T-helper 22 cell (primary cell): ENCODE measurements at places on chromosomes 3 and 15.

- DNase-seq: no peak
Observed at GRCh38 chr3:58143417-58144055, 67.2 kb downstream of the DNASE1L3 start.

DNA sequence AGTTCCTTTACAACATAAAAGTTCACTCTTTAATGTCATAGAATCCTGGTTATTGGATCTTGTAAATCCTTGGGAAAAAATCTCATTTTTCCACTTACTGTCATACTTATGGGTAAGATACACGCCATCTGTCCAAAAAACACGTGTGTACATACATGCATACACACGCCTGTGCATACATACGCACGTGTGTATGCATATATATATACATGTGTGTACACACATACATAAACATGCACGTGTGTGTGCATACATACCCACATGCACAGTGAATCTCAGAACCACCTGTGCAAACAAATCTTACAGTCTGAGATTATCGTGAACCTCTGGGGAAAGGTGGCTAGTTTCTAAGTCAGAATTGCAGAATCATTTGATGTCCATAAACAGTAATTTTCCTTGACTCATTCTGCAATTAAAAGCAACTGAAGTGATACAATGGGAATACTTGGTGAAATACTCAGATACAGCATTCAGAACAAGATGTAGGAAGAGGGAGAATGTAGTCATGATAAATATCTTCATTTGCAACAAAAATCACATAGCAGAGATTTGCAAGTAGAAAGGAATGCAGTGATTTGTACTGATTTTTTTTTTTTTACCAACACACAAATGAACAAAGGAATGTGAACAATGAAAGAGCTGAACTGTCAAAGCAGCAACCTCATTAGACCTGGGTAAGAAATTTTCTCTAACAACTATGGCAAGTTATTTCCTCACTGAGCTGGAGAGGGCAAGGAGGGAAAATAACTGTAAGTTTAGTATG lies 160.6 kb upstream of the POU1F1 start:
- DNase-seq: no peak

DNA sequence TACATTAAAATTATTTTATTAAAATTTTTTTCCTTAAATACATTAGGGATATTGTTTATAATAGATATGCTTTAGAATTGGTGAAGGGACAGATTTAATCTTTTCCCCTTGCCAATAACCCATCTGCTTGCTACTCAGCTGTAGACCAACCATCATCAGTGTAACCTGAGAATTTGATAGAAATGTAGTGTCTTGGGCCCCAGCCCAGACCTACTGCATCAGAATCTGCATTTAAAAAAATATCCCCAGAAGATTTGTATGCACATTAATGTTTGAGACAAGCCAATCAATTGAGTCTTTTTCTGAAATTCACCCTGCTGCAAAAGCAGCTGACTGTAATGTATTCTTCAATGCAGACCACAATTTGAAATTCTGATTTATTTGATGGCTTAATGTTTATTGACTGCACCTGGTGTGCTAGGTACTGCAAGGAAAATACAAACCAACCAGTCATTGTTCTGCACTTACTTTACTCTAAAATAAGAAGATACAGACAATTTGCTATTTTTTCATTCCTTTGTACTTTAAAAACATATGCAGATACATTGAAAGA lies 190.7 kb upstream of the SGO1 start:
- DNase-seq: no peak

DNA sequence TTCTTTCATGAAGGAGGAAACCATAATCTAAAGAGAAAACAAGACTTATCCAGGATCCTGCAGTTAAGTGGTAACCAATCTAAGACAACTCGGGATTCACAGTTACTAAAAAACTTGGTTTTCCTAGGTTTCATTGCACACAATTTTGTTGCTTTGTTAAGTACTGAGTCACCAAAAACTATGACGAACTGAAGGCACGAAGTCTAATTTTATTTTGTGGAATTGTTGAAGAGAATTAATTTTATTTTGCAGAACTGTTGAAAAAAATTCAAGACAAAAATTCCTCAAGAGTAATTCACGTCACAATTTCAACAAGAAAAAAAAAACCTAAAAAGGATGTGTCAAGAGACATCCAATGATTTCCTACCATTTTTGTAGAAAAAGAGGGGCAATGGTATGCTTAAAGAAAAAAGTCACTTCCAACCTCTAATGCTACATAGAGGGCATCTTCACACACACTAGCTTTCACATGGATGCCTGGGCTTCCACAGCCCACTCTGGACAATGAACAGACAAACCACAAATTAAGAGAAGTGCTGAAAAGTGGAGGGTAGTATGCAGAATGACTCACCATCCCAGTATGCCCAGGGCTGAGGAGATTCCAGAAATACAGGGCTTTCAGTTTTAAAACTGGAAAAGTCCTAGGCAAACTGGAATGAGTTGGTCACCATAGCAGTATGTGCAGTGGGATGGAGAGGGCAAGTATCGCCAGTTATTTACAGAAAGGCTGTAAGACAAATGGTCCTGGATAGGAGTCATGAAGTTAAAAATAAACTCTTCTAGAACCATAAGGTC lies 29.2 kb downstream of the PLOD2 start:
- no peak for DNase-seq

DNA sequence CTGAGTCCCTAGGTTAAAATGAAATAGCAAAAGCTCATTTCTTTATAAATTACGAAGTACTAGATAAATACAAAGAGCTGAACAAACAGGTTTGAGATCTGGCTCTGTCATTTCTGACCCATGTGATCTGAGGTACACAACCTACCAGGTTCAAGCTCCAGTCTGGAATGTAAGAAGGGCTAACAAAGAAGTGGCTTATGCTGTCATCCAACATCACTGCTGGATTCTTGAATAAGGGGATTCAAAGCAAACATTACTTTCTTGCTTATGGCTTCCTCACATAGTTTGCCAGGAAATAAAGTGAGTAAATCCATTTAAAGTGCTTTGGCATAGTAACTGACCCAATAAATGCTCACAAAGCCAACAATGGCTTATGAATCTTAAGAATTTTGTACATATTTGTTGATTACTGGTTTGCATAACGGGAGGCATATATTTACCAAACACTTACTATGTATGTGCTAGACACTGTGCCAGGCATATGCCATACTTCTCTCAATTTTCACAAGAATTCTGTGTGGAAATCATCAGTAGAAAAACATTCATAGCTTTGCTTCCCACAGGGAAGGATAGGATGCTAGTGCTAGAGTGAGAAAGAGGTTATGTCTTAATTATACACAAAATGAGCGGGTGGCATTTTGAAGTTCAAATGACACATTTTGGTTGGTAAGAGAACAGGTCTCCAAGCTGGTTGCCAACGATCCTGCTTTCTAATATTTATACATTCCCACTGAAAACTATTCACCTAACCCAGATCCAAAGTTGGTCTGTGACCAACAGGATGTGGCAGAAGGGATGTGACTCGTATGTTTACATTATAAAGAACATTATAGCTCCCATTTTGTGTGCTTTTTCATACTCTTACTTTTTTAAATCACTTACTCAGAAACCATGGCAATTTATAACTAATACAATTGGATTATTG lies 38.7 kb upstream of the CSPG5 start:
- no peak for DNase-seq

GRCh38 chr15:95604634-95605036 lies 725.9 kb upstream of the NR2F2 start:
- DNase-seq: no peak

GRCh38 chr15:84904419-84904818 lies 20.0 kb downstream of the SLC28A1 start:
- DNase-seq: no peak

- DNase-seq: no peak
Observed at GRCh38 chr3:197896421-197896820, 53.6 kb upstream of the RPL35A start.

DNA sequence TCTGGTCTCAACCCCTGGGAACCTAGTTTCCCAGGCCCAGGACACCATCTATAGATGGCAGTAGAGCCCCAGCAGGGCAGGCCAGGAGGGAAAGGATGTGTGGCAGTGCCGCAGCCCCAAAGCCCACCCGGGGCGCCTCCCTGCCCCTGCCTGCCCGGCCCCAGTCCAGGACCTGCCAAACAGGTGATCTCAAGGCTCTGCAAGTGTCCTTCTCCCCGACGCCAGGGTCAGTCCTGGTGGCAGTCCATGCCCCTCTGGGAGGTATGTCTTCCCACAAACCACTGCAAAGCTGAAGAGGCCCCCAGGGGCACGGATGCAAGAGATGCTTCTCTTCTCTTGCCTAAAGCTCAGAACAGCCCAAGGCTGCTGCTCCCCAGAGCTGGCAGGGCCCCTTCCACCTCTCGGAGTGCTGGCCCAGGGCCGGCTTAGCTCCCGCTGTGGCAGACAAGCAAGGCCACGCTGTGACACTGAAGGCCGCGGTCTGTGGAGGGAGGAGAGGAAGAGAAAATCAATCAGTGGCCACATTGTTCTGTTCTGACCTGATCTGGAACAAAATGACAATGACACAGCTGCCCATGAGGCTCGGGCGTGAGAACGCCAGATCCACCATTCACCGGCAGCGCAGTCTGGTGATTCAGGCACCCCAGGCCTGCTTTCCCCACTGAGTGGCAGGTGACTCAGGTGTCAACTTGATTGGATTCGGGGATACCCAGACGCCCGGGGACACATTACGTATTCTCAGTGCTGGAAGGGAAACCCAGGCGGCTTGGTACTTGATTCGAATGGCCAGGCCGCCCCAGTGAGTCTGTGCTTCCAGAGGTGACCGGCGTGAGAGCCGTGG lies 34.0 kb downstream of the KLHL25 start:
- no peak for DNase-seq

DNA sequence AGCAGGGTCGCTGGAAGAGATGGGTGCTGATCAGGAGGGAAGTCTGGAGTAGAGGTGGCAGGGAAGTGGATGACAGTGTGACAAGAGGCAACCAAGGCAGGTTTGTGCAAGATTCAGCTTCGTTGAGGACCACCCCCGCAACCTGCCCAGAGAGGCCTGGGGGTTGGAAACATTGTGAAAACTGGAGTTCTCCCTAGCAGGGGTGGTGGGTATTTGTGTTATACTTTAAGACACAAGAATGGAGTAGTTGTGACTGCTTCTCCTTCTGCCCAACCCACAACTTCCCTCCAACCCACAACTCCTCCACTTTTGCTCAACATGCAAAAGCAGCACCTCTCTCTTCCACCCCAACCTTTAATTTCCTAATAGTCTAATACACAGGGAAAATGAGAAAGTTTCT lies 8.6 kb upstream of the ARNT2 start:
- no peak for DNase-seq

DNA sequence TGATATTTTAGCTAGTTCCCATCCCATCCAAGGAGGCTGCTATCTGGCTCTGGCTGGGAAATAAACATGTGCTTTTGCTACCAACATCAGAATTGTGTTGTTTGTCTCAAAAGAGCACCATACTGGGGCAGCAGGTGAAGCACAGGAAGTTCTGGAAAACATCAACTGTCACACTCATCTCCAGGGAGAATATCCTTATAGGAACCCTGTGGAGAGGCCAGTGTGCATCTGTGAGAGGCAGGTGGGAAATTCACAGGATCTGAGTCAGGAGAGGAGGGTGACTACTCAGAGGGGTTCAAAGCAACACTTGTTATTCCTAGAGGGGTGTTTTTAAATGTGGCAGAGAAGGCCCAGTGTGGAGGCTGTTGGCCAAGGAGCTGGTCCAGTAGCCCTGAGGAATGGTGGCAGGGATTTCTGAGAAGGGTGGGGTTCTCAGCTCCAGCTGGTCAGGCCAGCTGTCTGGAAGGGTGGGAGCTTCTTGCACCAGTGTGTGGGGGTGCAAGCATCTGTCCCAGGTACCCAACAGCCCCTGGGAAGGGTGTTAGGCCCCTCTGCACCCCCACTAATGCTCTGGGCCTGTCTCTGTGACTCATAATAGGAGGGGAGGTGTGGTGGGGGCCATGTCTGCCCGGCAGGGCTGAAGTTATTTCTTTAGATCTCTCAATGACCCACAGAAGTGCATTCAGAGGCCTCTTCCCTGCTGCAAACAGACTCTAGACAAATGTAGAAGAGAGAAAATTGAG lies 28.7 kb downstream of the RPSA start:
- no peak for DNase-seq

- DNase-seq: no peak
Observed at GRCh38 chr3:160226026-160226907, 1.0 kb downstream of the C3orf80 start.

GRCh38 chr3:193333229-193333628 lies 45.3 kb downstream of the ATP13A5 start:
- no peak for DNase-seq

GRCh38 chr3:73206030-73206429 lies 144.6 kb downstream of the EBLN2 start:
- DNase-seq: no peak

DNA sequence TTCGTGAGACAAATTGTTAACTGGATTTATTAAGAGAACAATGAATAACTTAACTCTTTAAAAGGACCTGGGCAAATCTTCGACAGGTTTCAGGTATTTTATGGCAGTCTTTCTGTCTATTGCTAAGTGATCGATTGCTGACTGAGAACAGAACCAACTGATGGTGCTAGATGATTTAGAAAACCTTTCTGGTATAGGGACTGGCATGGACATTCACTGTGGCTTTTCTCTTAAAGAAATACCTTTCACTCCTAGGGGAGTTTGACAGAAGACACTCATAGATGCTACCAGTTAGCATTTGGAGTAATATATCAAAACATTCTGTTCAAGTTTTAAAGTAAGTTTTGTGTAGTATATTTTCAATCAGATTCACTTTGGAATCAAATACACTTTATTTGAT lies 654 bp downstream of the PPARG start:
- DNase-seq: no peak

- DNase-seq: no peak
Observed at GRCh38 chr3:155743606-155744005, 1.3 kb downstream of the PLCH1 start.

GRCh38 chr3:44680921-44681455 lies 31.5 kb upstream of the ZNF502 start:
- no peak for DNase-seq

DNA sequence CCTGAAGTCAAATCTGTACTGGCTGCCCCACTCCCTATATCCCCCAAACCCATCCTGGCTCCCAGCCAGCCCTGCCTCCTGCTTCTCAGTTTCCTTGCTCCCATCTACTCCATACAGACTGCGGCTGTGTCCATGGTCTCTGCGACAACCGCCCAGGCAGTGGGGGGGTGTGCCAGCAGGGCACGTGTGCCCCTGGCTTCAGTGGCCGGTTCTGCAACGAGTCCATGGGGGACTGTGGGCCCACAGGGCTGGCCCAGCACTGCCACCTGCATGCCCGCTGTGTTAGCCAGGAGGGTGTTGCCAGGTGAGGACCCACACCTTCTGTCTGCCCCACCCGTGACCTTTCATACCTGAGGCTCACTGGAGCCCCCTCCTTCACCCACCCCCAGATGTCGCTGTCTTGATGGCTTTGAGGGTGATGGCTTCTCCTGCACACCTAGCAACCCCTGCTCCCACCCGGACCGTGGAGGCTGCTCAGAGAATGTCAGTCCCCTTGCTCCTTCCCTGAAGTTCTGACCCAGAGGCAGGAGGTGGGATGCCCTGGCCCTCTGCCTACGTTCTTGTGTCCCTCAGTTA lies 14.7 kb downstream of the STAB1 start:
- no peak for DNase-seq

GRCh38 chr3:136819731-136820679 lies 1.1 kb downstream of the SLC35G2 start:
- no peak for DNase-seq

GRCh38 chr15:33934396-33934795 lies 33.9 kb upstream of the CHRM5 start:
- DNase-seq: no peak

- no peak for DNase-seq
Observed at GRCh38 chr3:72150634-72151412, 365.9 kb upstream of the PROK2 start.
